ENCODE measurements at places on chromosomes 13 and 19.

DNA sequence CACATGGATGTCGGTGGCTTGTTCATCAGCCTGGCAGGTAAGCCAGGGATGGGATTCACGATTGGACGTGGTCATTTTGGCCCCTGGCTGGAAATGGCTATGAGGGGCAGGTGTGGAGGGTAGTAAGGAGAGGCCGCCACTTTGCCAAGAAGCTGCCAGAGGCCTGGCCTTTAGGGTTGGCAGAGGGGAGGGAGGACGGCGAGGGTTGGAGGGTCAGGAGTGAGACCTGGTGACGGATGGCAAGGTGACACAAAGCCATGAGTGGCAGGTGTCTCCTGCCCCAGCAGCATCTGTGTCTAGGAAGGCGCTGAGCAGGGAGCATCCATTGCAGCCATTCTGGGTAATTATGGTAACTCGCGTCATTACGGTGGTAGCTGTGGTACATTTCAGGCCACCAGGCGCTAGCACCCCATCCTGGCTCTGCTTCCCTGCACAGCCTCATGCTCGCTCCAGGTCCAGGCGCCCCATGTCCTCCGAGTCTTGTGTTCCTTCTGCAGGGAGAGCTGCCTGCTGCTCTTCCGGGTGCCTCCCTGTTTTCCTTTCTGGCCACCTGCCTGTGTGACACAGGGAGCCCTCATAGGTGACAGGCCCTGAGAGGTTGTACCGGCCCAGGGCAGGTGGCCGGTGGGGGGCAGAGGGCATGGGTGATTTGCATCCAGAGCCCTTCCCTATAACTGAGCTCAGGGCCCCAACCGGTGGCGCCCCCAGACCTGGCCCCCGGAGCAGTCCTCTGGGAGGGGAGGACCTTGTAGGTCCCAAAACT is 4.2 kb downstream of the SSBP4 start:
- no peak for DNase-seq

DNA sequence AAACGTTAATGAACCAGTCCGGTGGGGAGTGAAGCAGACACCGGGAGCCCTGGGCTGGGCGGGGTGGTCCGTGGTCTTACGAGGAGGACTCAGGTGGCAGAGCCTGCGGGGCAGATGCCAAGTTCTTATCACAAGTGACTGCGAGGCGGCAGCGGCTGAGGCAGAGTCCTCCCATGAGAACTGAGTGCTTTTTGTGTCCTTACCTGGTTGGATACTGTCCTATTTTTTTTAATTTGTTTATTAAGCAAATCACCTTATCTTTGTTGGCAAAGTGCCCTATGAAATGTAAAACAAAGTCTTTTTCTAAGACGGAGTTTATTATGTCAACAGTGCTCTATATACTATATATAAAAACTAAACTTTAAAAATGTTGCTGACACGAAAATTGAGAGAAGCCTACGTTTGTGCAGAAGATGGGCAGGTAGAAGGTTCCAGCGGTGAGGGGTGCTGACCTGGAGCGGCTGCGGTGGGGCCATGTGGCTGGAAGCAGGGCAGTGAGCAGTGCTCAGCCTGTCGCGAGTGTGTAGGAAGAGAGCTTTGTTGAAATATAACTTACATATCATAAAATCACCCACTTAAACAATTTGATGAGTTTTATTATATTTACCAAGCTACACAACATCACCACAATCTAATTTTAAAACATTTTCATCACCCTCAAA is 82.2 kb downstream of the ATP11A start:
- no peak for DNase-seq

DNA sequence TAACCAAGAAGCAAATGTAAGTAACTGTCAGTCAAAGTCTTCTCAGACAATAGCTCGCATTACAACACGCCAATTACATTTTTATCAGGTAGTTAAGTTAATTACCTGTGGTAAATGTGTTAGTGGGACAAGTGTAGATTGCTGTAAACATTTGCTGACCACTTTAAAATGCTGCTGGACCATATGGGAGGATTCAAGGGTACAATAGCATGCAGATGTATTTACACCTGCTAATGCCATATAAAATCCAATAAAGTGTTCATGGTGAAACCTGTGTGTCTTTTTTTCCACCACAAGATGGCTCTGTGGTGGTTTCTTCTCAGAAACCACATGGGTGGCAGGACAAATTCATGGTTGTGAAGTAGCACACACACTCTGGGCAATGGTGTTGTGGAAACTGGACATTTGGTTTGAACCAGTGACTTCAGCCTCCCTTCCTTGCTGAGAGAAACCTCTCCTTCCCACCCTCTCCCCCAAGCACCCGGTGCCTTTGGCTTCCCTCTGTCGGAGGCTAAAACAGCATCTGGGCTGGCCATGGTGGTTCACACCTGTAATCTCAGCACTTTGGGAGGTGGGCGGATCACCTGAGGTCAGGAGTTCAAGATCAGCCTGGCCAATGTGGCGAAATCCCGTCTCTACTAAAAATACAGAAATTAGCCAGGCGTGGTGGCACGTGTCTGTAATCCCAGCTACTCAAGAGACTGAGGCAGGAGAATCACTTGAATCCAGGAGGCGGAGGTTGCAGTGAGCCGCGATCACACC is 18.1 kb upstream of the GTF3A start:
- DNase-seq, result no peak

DNA sequence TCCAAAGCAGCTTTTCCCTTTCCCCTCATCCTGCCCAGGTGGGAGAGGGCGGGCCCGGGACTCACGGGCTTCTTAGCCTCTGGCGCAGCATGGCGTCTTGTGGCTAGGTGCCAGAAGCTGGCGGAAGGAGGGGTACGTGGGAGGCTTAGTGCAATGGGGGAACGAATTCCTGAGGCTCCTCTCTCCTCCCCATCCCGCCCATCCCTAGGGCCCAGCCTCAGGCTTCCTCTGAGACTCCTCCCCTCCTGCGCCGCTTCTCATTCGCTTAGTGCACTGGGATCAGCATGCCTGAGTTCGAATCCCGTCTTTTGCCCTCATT is 297.8 kb downstream of the ZNF536 start:
- peak; percentile 52 for DNase-seq

GRCh38 chr13:58655086-58655485 is 1023.5 kb downstream of the PCDH17 start:
- DNase-seq, result no peak

DNA sequence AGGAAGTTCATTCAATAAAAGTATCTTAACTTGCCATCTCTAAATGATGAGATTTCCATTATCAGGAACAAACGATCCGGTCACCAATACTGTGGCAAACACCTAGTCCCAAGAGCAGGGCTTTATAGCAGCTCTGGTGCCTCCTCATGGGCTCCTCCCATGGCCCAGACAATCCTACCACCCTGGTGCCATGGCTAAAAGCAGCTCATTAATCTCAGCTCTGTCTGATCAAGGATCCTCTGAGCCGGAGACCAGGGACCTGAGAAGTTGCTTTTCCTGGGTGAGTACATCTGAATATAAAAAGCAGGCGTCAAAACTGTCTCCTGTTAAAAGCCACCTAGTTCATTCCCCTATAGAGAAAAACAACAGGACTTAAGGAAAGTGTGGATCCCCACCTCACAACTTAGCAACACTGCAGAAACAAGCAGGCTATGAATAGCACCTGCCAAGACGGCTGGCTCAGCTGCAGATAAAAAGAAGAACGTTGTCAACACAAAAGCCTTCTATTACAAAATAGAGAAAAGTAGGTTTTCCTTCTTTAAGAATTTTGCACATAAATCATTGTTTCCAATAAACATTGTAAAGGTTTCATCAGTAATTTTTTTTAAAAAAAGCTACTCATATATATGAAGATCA is 30.3 kb downstream of the TSHZ3 start:
- DNase-seq, result no peak

DNA sequence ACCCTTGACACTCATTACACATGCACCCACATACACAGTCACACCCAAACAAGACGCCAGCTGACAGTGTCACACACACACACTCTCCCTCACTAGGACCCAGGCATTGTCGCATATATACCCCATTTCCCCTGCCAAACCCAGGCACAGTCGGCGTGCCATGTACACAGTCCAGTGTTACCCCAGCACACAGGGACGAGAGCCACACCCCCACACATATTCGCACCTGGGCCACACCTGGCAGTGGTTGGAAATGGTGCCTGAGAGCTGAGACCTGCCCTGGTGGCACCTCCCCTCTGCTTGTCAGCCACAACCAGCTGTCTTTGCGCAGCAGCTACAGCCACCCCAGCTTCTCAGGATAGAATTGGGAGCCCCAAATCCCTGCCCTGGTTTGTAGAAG is 9.0 kb downstream of the NFIX start:
- DNase-seq, result no peak

GRCh38 chr19:47540748-47541147 is 25.9 kb upstream of the NAPA start:
- DNase-seq, result no peak

- DNase-seq, result peak; percentile 84
These were observed 6.5 kb upstream of the LIPE start for GRCh38 chr19:42433503-42434260.

GRCh38 chr13:89029062-89029461 is 1357.9 kb downstream of the SLITRK5 start:
- DNase-seq, result peak; percentile 64

GRCh38 chr19:16623576-16623975 is 4.4 kb downstream of the MED26 start:
- DNase-seq, result no peak

DNA sequence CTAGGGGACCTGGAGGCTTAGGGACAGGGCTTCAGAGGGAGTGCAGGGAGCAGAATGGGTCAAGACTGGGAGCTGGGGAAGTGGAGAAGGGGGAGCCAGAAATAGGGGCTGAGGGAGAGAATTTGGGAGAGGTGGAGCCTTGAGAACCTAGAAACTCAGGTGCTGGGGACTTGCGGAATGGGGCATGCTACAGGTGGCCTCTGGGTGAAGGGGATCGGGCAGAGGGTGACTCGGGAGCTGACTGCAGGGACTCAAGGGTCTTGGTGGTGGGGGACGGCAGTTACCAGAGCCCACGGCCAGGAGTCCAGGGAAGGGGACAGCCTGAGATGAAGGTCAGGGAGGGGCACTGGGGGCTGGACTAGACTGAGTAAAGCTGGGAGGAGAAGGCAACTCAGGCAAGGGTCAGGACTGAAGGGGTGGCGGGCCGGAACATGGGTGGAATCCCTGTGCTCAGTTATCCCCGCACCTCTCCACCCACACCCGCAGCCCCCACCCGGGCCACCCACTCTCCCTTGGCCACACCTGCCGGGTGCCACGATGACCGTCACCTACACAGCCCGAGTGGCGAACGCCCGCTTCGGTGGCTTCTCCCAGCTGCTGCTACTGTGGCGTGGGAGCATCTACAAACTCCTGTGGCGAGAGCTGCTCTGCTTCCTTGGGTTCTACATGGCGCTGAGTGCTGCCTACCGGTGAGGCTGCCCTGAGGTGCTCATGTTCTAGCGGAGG is 628 bp downstream of the BEST2 start:
- no peak for DNase-seq

GRCh38 chr13:102089177-102089576 is 312.7 kb downstream of the FGF14 start:
- no peak for DNase-seq

DNA sequence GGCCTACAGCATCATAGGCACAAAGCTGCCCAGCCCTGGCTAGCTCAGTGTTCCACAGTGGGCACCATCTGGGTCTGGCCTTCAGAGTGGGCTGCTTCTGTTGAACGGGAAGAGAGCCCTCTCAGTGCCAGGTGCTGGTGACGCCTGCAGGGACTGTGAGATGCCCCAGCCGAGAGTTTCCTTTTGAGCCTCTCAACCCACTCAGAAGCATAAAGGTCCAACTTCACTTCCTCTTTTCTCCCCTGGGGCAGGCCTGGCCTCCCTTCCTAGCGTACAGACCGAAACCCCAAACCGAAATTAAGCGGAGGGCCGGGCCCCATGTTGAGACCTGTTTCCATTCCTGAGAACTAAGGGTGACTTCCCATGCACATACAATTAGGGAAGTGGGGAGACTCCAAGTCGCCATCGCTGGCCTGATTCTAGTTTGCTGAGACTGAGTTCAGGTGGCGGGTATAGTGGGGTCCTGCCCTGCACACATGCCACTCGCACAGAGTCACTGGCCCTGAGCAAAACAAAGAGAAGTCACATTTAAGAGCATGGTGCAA is 6.9 kb downstream of the RAB8A start:
- no peak for DNase-seq

- no peak for DNase-seq
These were observed 6.6 kb upstream of the MCF2L start for GRCh38 chr13:112962396-112962795.

DNA sequence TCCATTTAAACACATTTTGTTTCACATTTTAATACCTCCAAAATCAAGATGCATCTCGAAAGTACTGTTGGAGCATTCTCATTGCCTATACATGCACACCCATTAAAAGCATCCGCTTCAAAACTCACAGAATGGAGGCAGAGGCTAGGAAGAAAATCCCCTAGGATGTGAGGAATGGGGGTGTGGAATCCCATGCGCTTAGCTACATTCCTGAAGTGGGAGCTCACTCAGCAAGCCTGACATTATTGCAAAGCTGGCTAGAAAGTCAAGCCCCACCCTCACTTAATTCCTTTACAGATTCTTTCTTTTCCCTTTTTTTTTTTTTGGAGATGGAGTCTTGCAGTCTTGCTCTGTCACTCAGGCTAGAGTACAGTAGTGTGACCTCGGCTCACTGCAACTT is 4.6 kb upstream of the FAM32A start:
- no peak for DNase-seq

DNA sequence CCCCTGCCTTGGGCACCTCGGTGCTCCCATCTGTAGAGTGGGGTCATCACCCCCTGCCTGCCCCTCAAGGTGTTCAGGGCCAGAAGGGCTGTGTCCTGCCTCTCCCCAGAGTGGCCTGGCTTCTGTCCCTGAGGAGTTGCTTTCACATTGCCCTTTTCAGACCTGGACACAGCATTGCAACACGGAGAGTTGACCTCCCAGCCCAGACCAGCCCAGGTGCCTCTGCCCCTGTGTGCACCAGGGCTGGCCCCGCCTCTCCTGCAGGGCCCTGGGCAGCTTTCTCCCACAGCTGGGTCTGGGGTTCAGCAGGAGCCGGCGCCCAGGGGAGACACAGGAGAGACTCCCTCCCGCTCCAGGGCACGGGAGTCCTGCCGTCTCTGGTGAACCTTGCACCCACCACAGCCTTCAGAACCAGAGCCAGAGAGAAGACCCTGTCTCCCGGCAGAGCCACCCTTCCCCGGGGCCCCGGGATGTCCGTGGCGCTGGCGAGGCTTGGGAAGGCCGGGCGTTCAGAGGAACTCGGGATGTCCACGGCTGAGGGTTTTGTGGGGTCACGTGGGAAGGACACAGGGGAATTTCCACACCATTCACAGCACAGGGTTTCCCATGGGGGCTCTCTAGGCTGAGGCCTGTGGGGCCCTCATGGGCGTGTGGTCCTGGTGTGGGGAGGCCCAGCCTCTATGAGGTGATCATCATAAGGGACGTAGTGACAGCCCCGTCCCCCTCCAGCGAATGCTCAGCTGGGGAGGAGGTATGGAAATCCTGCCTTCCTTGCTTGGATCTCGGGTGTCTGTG is 23.2 kb downstream of the C13orf46 start:
- DNase-seq, result no peak

Measured in putamen (tissue), 1 donor.